Tongue (tissue), 3 donors: ENCODE measurements at places on chromosomes 2 and 18. TPM values are rescaled to one million over a fixed set of nuclear protein-coding genes. Genes with fewer than 3 reads are reported as not detected.
A peak's percentile ranks its signal among the peaks of the same experiment; 100 is the strongest.

GRCh38 chr2:201793631-201794030 is 12.7 kb upstream of the CDK15 start:
- DNase-seq, result no peak

DNA sequence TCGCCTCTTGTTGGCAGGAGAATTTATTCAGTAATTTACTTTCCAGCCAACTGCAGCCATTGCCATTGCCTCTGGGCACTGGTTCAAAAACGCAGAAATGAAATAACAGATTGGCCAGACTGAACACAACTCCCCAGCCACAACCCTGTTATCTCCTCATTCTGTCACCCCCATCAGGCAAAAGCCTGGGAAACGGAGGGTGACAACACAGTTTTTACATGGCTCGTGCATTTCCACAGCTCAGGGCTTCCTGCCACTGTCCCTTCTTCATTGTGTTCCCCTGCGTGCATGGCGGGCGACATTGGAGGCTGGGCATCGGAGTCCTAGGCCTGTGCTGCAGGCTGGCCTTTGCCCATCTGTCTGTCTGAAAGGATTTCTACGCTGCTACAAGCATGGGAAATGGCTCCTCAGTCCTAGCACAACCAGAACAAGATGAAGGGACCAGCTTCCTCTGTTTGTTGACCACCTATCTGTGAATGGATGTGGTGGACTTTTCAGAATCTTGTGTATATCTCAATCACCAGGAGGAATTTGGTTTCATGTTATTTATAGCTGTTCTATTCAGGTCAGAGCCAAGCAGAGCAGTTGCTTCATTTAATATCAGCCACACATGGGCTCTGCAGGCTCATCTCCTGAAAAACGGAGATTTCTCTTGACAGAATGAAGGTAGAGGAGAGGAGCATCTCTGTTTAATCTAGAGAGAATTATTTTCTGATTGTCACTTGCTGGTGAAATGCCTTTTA is 107.0 kb downstream of the MGAT5 start:
- peak; percentile 91 for DNase-seq

DNA sequence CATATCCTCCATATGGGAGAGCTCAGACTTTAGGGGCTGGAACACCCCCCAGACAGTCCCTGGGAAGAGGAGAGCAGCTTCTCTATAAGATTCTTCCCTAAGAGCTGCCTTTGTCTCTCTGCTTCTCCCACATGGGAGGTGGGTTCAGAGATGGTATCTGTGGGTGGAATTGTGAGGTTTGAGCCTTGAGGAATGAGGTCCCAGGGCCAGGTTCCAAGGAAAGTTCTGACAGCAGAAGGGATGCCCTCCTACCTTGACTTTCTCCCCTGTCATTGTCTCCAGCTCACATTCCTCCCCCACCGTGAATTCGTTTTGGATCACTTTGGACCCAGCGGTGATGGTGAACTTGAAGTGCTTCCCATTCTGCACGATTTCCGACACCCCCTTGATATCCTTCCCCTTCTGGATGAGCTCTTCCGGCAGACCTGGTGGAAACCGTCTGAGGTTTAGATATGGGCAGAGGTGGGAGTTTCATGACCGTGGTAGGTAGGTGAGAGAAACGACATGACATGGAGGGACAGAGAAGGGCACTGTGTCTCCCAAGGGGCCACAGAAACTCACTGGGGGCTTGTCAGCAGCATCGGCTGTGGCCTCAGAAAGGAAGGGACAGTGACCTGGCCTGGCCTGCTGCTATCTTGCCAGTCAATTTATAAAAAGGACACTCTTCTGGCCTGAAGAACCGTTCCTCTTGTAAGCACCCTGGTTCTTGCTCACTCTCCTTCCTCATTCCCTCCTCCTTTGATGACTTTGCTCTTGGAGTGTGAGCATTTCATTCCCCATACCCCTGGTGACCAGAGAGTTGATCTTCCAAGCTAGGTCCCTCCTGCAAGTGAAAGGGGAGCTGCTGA is 1.7 kb downstream of the FABP1 start:
- no peak for DNase-seq

DNA sequence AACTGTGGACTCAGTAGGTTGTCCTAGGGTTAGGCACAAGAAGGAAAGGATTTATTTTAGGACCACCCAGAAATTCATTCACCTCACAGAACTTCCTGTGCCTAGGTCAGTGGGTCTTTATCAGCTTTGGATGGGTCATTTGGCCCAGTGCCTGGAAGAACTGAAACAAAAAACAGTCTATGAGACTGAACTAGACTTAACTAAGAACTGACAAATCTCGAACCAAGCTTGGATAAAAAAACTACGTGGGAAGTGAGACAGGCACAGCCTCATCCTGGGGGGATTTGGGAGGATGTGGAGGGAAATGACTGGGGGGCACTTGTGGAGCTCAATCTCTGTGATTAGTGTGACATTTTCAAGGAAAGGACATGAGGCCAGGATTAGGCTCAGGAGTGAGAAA is 2.3 kb upstream of the OST4 start:
- no peak for DNase-seq

The TRPM8 gene
- total RNA-seq, result not detected

The ATP6V1B1 gene
- total RNA-seq, result 4.3 TPM

The HOXD12 gene
- total RNA-seq, result not detected
